ENCODE measurements at places on chromosomes 1 and 21.

GRCh38 chr21:46021978-46022544, 40.5 kb downstream of the COL6A1 start:
- DNase-seq, result peak; percentile 61

DNA sequence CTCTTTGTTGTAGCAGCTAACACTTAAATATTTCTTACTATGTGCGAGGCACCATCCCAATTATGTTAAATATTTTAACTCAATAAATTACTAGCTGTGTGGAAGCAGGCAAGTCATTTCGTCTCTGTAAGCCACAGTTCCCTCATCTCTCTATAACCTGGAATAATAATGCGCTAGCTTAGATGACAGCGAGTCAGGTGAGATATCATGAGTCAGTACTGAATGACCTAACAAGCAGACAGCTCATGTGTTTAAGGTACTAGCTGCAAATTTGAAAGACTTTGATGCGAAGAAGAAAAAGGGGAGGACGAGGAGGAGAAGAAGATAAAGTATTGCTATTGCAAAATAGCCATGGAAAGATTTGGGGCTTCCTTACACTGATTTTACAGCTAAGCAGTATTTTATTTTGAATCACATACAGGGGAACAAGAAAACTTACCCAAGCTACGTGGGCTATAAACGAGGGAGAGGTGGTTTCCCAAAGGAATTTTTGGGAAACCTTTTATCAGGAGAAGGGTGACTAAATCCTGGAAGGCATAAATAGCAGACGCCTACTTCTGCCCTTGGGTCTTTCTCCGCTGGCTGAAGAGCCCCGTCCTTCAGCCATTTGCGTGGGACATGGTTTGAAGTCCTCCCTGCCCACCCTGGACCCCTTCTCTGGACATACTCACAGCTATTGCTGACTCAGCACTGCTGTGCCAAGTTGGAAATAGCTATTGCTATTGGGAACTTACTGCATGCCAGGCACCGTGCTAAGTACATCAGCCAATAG, 8.9 kb downstream of the CITED4 start:
- DNase-seq, result no peak

DNA sequence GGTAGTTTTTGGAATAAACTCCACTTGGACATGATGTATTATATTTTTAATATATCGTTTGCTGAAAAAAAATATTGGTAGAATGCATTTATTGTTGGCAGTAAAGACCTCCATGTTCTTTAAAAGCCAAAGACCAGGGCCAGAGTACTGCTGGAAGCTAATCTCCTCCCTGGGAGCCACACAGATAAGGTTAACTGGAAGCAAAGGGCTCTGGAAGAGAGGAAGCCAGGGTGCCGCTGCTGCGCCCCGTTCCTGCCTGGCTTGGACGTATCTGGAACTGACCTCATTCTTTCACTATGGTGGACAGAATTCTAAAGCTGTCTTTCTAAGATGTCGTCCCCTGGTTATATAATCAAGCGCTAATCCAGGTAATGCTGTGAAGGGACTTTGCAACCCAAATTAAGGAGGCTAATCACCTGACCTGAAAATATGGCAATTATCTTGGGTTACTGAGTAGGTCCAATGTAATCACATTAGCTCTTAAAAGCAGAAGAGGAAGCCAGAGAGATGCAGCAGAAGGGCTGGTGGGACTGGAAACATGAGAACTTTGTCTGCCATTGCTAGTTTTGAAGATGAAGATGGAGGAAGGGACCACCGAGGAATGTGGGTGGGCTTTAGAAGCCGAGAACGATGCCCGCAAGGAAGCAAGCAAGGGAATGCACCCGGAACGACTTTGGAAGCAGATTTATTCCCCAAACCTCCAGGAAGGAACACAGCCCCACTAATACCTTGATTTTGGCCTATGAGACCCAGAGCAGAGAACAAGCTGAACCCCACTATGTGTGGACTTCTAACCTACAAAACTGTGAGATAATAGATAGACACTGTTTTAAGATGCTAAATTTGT, 167.7 kb upstream of the KCNJ15 start:
- DNase-seq, result no peak

DNA sequence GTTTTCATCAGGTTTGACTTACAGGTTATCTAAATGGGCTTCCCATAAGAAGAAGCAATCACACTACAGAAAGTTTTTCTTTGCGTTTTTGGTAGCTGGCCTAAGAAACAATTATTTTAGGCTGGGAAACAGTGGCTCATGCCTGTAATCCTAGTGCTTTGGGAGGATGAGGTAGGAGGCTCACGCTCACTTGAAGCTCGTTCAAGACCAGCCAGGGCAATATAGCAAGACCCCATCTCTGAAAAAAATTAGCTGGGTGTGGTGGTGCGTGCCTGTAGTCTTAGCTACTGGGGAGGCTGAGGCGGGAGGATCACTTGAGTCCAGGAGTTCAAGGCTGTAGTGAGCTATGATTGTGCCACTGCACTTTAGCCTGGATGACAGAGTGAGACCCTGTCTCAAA, 1.6 kb upstream of the REN start:
- no peak for DNase-seq

GRCh38 chr21:36211660-36212512, 55.3 kb downstream of the DOP1B start:
- DNase-seq, result peak; percentile 93
